Activated CD4-positive, alpha-beta T cell treated with anti-CD3 and anti-CD28 coated beads, Interleukin-2, amount 50 U/mL, for 48 hours (primary cell): ENCODE measurements at places on chromosomes 6 and 20.

- DNase-seq: no peak
These were observed 187.4 kb downstream of the TENT5A start for GRCh38 chr6:81565071-81565470.

GRCh38 chr6:154783229-154783628 lies 50.0 kb downstream of the SCAF8 start:
- DNase-seq: no peak

- DNase-seq: no peak
These were observed 172.6 kb downstream of the VEGFA start for GRCh38 chr6:43942616-43943015.

- DNase-seq: no peak
These were observed 25.1 kb upstream of the ENPP1 start for GRCh38 chr6:131782764-131783163.

DNA sequence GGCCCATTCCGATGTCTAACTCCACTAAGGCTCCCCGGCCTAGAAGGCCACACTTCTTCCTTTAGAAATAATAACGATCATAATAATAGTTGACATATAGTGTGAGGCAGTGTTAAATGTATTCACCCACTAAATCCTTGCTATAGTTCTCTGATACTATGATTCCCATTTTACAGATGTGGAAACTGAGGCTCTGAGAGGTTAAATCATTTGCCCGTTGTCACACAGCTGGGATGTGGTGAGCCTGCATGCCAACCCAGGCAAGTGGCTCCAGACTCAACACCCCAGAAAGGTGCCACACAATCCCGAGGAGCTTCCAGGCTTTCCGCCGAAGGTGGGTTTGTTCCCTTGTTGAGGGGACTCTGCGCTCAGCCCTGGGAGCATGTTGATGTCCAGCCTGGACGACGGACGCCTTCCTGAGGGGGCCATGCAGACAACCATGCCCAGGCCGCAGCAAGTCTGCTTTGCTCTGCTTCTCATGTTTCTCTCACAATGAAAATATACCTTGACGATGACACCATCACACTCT lies 104.6 kb upstream of the CDYL start:
- DNase-seq: no peak

GRCh38 chr6:21357262-21357661 lies 236.3 kb upstream of the SOX4 start:
- DNase-seq: no peak

DNA sequence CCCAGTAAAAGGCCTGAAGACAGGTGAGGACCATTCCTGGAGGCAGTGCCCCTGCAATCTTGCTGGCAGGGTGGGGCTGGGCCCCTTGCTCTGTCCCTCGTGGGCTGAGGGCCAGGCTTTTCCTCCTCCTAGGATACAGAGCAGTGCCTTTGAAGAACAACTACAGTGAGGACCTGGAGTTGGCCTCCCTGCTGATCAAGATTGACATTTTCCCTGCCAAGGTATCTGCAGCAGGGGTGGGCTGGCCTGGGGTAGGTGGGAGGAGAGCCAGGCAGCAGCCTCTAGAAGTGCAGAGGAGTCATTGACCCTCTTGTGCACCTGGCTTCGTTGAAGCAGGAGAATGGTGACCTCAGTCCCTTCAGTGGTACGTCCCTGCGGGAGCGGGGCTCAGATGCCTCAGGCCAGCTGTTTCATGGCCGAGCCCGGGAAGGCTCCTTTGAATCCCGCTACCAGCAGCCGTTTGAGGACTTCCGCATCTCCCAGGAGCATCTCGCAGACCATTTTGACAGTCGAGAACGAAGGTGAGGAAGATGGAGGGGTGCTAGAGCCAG lies 36.5 kb downstream of the PLCG1 start:
- no peak for DNase-seq
